Activated CD8-positive, alpha-beta memory T cell treated with anti-CD3 and anti-CD28 coated beads, Interleukin-2, amount 10 ng/mL, durations not matched to agents 7 days and 5 days (primary cell): ENCODE measurements at places on chromosomes 5 and 9. TPM values are rescaled to one million over a fixed set of nuclear protein-coding genes. Genes with fewer than 3 reads are reported as not detected.

Gene PCDHA13
- total RNA-seq, result not detected

DNA sequence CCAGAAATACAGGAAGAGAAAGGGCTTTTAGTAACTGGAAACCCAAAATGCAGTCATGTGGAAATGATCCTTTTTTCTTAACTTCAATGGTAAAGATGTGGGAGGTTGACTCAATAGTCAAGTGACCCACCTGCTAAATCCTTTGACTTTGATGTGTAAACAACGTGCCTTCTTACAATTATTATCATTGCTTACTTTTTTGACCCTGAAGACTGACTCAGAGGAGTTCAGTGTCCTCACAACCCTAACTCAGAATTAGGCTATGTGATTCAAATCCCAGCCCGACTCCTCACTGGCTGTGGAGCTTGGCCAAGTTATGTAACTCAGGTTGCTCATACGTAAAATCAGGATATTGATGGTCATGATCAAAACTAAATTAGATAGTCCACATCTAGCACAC lies 27.9 kb downstream of the ANXA1 start:
- no peaks in the 10 kb centered on the region for H3K36me3 ChIP-seq
- no peaks in the 10 kb centered on the region for H3K27me3 ChIP-seq
- DNase-seq, result no peak
- peaks cover 2% of the 10 kb centered on the region for H3K4me1 ChIP-seq
- no peak overlapping the region for H3K27ac ChIP-seq
- H3K4me3 ChIP-seq, result no peak overlapping the region

DNA sequence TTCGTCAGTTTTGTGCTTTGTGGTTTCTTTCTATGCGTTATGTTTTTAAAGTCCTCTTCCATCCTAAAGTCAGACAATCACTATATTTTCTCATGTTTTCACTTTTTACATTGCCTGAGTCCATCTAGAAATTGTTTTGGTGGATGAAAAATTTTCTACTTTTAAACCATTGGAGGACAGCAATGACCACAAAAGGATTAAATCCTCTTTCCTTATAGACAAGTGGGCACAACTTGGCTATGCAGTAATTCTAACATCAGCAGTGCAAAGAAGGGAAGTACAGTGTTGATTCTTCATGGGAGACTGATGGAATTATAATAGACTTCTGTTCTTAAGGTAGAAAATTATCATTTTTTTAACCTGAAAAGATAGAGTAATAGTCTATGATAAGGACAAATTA lies 75.5 kb downstream of the PALM2AKAP2 start:
- H3K36me3 ChIP-seq, result no peaks in the 10 kb centered on the region
- H3K4me3 ChIP-seq, result no peak overlapping the region
- H3K27ac ChIP-seq, result no peak overlapping the region
- no peaks in the 10 kb centered on the region for H3K4me1 ChIP-seq
- peaks cover 10% of the 10 kb centered on the region for H3K27me3 ChIP-seq

Gene PCDHA8
- total RNA-seq, result not detected

DNA sequence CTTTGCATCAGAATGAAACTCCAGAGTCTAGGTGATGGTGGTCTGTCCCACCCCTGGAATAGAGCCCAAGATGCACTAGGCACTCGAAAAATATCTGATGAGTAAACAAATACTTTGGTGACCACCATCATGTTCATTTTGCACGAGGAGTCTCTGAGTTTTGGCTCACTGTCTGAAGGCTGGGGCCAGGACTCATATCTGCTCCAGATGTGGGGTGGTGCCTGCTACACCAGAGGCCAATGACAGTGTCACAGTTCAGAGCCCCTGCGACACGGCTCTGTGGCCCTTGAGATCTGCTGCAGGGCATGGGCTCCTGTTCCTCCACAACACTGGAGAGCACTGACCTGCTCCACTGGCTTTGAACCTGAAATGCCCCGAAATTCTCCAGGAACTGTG lies 164.6 kb downstream of the ROR2 start:
- H3K27me3 ChIP-seq, result peaks cover 32% of the 10 kb centered on the region
- peaks cover 8% of the 10 kb centered on the region for H3K4me1 ChIP-seq
- no peak overlapping the region for H3K27ac ChIP-seq
- H3K36me3 ChIP-seq, result no peaks in the 10 kb centered on the region
- H3K4me3 ChIP-seq, result no peak overlapping the region

- no peak overlapping the region for H3K27ac ChIP-seq
- DNase-seq, result no peak
- no peaks in the 10 kb centered on the region for H3K36me3 ChIP-seq
- H3K4me1 ChIP-seq, result peaks cover 11% of the 10 kb centered on the region
Observed at GRCh38 chr5:72141440-72142355, 34.4 kb downstream of the MAP1B start.

GRCh38 chr5:133397990-133398645 lies 214.2 kb downstream of the FSTL4 start:
- no peak for DNase-seq
- no peak overlapping the region for H3K4me3 ChIP-seq
- H3K27ac ChIP-seq, result no peak overlapping the region

DNA sequence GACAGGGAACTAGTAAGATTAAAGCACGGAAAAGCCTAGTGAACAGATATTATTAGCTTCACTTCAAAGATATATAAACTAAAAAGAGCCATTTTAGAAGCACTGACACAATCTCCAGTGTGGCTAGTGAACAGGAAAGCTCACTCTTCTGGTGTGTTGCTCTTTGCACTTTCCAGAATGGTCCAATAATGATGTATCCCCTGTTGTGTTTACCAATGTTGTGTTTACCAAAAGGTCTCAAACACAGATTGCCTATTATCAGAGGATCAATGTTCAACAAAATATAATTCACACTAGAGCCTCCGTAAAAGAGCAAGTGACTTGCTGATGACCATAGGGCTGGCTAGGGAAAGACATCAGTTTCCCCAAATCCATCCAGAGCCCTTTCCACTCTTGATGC lies 11.6 kb downstream of the KLHL3 start:
- H3K27me3 ChIP-seq, result no peaks in the 10 kb centered on the region
- no peaks in the 10 kb centered on the region for H3K36me3 ChIP-seq
- DNase-seq, result no peak
- no peak overlapping the region for H3K27ac ChIP-seq
- H3K4me1 ChIP-seq, result no peaks in the 10 kb centered on the region

Gene TAF11L3
- not detected for total RNA-seq

GRCh38 chr5:116573279-116573701 lies 1.3 kb downstream of the SEMA6A start:
- H3K27me3 ChIP-seq, result peaks cover 92% of the 10 kb centered on the region
- no peak overlapping the region for H3K4me3 ChIP-seq
- peaks cover 27% of the 10 kb centered on the region for H3K4me1 ChIP-seq
- H3K36me3 ChIP-seq, result peaks cover 1% of the 10 kb centered on the region
- no peak for DNase-seq

Gene SPATA31D4
- not detected for total RNA-seq

Gene LURAP1L
- total RNA-seq, result not detected

Gene SIT1
- total RNA-seq, result 155 TPM

Gene EQTN
- not detected for total RNA-seq

DNA sequence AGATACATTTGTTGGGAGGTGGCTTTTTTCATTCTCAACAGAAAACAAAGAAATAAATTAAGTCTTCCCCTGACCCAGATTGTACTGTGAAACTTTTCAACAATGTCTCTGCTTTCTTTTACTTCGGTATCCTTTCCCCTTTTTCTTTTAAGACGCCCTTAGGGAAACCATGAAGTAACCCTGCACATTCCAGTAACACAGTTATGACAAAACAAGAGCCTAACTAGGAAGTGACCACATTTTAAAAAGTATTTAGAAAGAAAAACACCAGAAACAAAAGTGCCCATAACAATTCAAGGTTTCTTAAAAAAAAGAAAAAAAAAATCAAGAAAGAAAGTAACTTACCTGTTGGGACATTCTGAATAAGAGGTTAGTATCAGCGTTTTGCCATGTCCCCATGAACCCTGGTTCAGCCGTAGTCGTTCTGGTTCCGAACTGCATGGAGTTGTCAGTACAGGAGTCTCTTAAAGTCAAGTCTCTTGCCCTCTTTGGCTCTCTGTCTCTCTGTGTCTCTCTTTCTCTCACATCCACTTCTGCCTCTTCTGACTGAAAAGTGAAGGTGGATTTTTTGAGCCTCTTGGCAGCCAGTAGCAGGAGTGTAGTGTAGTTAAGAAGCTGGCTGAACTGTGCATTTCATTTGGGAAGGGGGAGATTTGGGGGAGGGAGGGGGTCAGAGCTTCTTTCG lies 142.9 kb downstream of the BNC2 start:
- peaks cover 19% of the 10 kb centered on the region for H3K27me3 ChIP-seq
- no peak for DNase-seq
- no peaks in the 10 kb centered on the region for H3K36me3 ChIP-seq
- no peaks in the 10 kb centered on the region for H3K4me1 ChIP-seq
- H3K27ac ChIP-seq, result no peak overlapping the region
- no peak overlapping the region for H3K4me3 ChIP-seq

- no peak overlapping the region for H3K4me3 ChIP-seq
- no peaks in the 10 kb centered on the region for H3K36me3 ChIP-seq
- no peak overlapping the region for H3K27ac ChIP-seq
- no peak for DNase-seq
- no peaks in the 10 kb centered on the region for H3K27me3 ChIP-seq
Observed at GRCh38 chr5:60457233-60457632, 242.7 kb downstream of the DEPDC1B start.
